ENCODE measurements at places on chromosomes 2 and 18. TPM values are rescaled to one million over a fixed set of nuclear protein-coding genes. Genes with fewer than 3 reads are reported as not detected.

LBX2 gene
- 1.2 TPM for total RNA-seq

MCEE gene
- 17.3 TPM for total RNA-seq

TEKT4 gene
- total RNA-seq = 0.13 TPM

DSG1 gene
- total RNA-seq = 3.9 TPM

MITD1 gene
- total RNA-seq = 35.6 TPM

CNOT11 gene
- 45.9 TPM for total RNA-seq

RNPEPL1 gene
- total RNA-seq = 53.5 TPM

DSC1 gene
- 0.40 TPM for total RNA-seq

LRP1B gene
- total RNA-seq = not detected

KHK gene
- 7.8 TPM for total RNA-seq

GNAL gene
- total RNA-seq = not detected

Measured in GM12878 (cell line).